ENCODE measurements at places on chromosomes 12 and 14.

GRCh38 chr12:26109343-26109881, 15.4 kb downstream of the BHLHE41 start:
- no peak for DNase-seq

DNA sequence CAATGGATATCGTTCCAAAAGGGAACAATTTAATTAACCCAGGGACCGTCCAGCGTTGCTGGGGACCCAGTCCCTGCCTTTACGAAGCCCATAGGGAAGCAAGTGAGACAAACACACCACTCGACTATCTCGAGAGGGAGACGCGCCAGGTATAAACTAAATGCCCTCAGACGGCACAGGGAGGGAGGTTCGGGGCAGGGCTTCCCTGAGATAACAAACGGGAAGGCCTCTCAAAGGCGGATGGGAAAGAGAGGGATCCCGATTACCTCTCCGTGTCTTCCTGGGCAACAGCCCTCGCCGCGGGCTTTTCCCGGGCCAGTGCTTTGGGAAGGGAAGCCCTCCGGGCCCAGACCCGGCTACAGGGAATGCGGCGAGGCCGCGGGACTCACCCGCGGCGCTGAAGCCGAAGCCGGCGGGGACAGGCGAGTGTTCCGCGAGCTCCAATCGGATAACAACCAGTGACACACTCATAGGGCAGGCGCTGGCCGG, 390 bp downstream of the BRAP start:
- no peak for DNase-seq

DNA sequence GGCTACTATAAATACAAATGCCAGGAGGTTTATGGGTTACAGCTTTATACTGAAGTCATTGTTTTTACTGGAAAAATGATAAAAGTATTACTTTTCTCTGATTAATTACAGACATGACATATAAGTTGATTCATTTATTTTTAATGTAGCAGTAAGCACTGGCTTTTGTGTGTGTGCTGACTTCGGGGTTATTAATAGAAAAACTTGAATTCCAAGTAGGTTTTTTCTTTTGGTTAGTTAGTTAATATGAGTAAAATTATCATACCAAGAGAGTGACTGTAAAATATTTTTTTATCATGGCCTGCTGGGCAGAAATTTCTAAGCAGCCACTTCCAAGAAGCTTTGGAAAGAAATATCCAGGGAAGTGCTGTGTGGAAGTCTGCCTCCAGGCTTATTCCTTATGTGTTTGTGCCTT, 56.4 kb downstream of the IFT81 start:
- DNase-seq, result no peak

GRCh38 chr12:99039367-99040120, 394.5 kb downstream of the APAF1 start:
- no peak for DNase-seq

GRCh38 chr12:57452937-57453509, 2.1 kb upstream of the INHBE start:
- peak; percentile 68 for DNase-seq
